ENCODE measurements at places on chromosomes 7 and 10. TPM values are rescaled to one million over a fixed set of nuclear protein-coding genes. Genes with fewer than 3 reads are reported as not detected.

Gene YKT6
- total RNA-seq: 107 TPM

Gene PRSS37
- total RNA-seq: not detected

Gene ARL3
- 9.6 TPM for total RNA-seq

Gene FAM20C
- 93.0 TPM for total RNA-seq

Gene BMS1
- 22.1 TPM for total RNA-seq

Gene BAIAP2L1
- 0.92 TPM for total RNA-seq

Gene CTTNBP2
- total RNA-seq: 1.9 TPM

Gene TMEM196
- total RNA-seq: not detected

Gene OR9A2
- total RNA-seq: not detected

Gene ARHGEF5
- total RNA-seq: 2.0 TPM

Gene CALCR
- not detected for total RNA-seq

Gene HYAL4
- not detected for total RNA-seq

Gene TSPAN15
- total RNA-seq: 4.2 TPM

Gene ZNF3
- 22.3 TPM for total RNA-seq

Gene SAMD9L
- total RNA-seq: 20.5 TPM

Gene NPY
- not detected for total RNA-seq

Gene IFT22
- total RNA-seq: 26.8 TPM

Gene KCND2
- 0.13 TPM for total RNA-seq

Gene CHAT
- total RNA-seq: not detected

Gene HNRNPA2B1
- total RNA-seq: 130 TPM

Gene SPDYE9
- total RNA-seq: not detected

Gene TMEM176B
- total RNA-seq: 0.13 TPM

Gene HERC4
- total RNA-seq: 134 TPM

Gene EBLN1
- total RNA-seq: not detected

Gene SHTN1
- 1.2 TPM for total RNA-seq

Gene GTF2IRD1
- 4.4 TPM for total RNA-seq

Gene ZNF438
- 2.8 TPM for total RNA-seq

Gene PRSS2
- not detected for total RNA-seq

Gene NOS3
- total RNA-seq: 3.7 TPM

Gene MCM10
- total RNA-seq: 5.2 TPM

Gene FAM237B
- total RNA-seq: not detected

Gene CPED1
- 94.2 TPM for total RNA-seq

Gene PRSS58
- total RNA-seq: not detected

Gene GLCCI1
- total RNA-seq: 15.5 TPM

Gene ZC3HAV1L
- total RNA-seq: 2.6 TPM

Gene KCP
- total RNA-seq: not detected

Gene C10orf62
- 0.13 TPM for total RNA-seq
